Fibroblast of villous mesenchyme (primary cell): ENCODE measurements at places on chromosomes 6 and 20. TPM values are rescaled to one million over a fixed set of nuclear protein-coding genes. Genes with fewer than 3 reads are reported as not detected.

Gene SLC22A2
- total RNA-seq: under 0.01 TPM in 2 replicates

Gene CFB
- total RNA-seq: 3.5 and 12.1 TPM in 2 replicates

Gene ZSCAN23
- 4.3 and 9.0 TPM in 2 replicates for total RNA-seq

Gene SPO11
- not detected in 2 replicates for total RNA-seq

Gene PHF3
- 52.2 and 57.9 TPM in 2 replicates for total RNA-seq

Gene NOX3
- not detected in 2 replicates for total RNA-seq

Gene NR2E1
- not detected in 2 replicates for total RNA-seq

Gene EPHA7
- total RNA-seq: 0.32 and 0.43 TPM in 2 replicates

Gene CNR1
- total RNA-seq: not detected in 2 replicates

Gene RAET1L
- total RNA-seq: not detected in 2 replicates

Gene GPR6
- total RNA-seq: not detected in 2 replicates

Gene TRAPPC3L
- total RNA-seq: under 0.01 TPM in 1 of 2 replicates, not detected in the other

Gene MYH7B
- total RNA-seq: under 0.01 TPM in 1 of 2 replicates, not detected in the other

Gene PKIB
- 12.2 and 13.8 TPM in 2 replicates for total RNA-seq

Gene CCDC170
- 1.6 and 3.9 TPM in 2 replicates for total RNA-seq

Gene SLC52A3
- not detected in 2 replicates for total RNA-seq

Gene LAMA4
- total RNA-seq: 197 and 481 TPM in 2 replicates

Gene POLR3F
- 11.6 and 18.6 TPM in 2 replicates for total RNA-seq

Gene SFT2D1
- 20.9 and 37.1 TPM in 2 replicates for total RNA-seq

Gene RIPOR2
- 5.2 and 15.8 TPM in 2 replicates for total RNA-seq

Gene CST9
- total RNA-seq: not detected in 2 replicates

Gene RIPPLY2
- total RNA-seq: not detected in 2 replicates

Gene GJA10
- total RNA-seq: not detected in 2 replicates

Gene EGFL8
- total RNA-seq: 0.97 and 2.6 TPM in 2 replicates

Gene PPP1R3G
- total RNA-seq: 1.3 and 2.6 TPM in 2 replicates

Gene LRRC73
- total RNA-seq: under 0.01 TPM in 2 replicates

Gene PAQR8
- total RNA-seq: 3.2 and 4.7 TPM in 2 replicates

Gene PNLDC1
- total RNA-seq: 0.32 TPM in 1 of 2 replicates, not detected in the other

Gene GPR31
- total RNA-seq: not detected in 2 replicates

Gene SGK2
- under 0.01 and 0.64 TPM in 2 replicates for total RNA-seq

Gene ANGPT4
- total RNA-seq: not detected in 2 replicates

Gene RAD21L1
- not detected in 2 replicates for total RNA-seq

Gene HSPA12B
- total RNA-seq: under 0.01 TPM in 1 of 2 replicates, not detected in the other

Gene CD2AP
- 30.0 and 41.0 TPM in 2 replicates for total RNA-seq

Gene COL19A1
- 0.32 and 1.3 TPM in 2 replicates for total RNA-seq

Gene FAM209B
- not detected in 2 replicates for total RNA-seq

Gene FGD2
- total RNA-seq: not detected in 2 replicates

Gene LIN28B
- 5.6 and 7.4 TPM in 2 replicates for total RNA-seq

Gene GHRH
- not detected in 2 replicates for total RNA-seq

Gene CRISP3
- not detected in 2 replicates for total RNA-seq

Gene GLO1
- 110 and 154 TPM in 2 replicates for total RNA-seq

Gene LHFPL5
- total RNA-seq: not detected in 2 replicates

Gene CLIC5
- total RNA-seq: not detected in 2 replicates

Gene C4B
- total RNA-seq: 6.8 and 9.9 TPM in 2 replicates

Gene ATP5F1E
- total RNA-seq: 27.2 and 27.7 TPM in 2 replicates

Gene OR2J3
- total RNA-seq: under 0.01 TPM in 1 of 2 replicates, not detected in the other

Gene DHX35
- 9.7 and 12.5 TPM in 2 replicates for total RNA-seq

Gene VWA7
- under 0.01 TPM in 2 replicates for total RNA-seq

Gene CD24
- 1.3 and 4.3 TPM in 2 replicates for total RNA-seq

Gene SLC17A9
- total RNA-seq: 23.7 and 24.8 TPM in 2 replicates

Gene DPPA5
- total RNA-seq: not detected in 2 replicates

Gene TBXT
- total RNA-seq: not detected in 2 replicates

Gene CLPSL2
- not detected in 2 replicates for total RNA-seq

Gene OPRM1
- total RNA-seq: not detected in 2 replicates

Gene C6orf118
- total RNA-seq: not detected in 2 replicates

Gene KIF6
- 0.32 and 0.43 TPM in 2 replicates for total RNA-seq
